ENCODE measurements at places on chromosomes 12 and 14.

GRCh38 chr12:5479761-5480160, 47.9 kb downstream of the NTF3 start:
- DNase-seq: no peak

DNA sequence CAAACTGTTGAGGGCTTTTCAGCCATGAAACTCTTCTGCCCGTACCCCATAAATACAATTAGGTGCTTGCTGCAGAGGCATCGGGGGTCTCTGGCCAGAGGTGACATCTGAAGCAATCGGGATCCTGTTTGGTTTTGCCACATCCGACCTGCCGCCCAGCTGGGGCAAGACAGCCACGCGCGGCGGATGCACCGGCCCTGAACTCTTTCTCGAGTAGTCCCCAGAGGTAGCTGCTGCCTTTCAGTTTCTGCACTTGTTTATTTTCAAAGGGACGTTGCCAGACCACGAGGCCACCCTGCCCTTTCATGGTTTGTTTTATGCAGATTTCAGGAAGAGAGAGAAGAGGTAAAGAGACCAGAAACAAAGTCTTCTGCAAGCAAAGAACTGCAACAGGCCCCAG, 10.6 kb upstream of the MLXIP start:
- DNase-seq: no peak

- DNase-seq: no peak
Measured at GRCh38 chr14:23829736-23830471, 123.7 kb upstream of the DHRS4 start.

DNA sequence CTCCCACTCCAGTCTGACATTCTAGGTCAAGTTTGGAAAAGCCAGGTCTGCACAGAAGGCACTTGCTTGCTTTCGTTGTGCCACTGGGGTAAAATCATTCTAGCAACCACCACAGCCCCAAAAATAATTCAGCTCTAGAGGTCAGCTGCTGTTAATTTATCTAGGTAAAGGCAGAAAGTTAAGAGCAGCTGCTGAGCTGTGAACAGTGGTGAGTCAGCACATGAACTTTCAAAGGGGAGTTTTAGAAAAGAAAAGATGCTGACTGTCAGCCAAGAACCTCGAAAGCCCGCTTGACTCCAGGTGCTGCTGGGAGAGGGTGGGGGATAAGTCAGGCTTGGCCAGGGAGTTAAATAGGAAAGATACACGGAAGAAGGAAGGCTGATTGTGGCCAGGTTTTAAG, 12.7 kb downstream of the CCDC197 start:
- DNase-seq: no peak

DNA sequence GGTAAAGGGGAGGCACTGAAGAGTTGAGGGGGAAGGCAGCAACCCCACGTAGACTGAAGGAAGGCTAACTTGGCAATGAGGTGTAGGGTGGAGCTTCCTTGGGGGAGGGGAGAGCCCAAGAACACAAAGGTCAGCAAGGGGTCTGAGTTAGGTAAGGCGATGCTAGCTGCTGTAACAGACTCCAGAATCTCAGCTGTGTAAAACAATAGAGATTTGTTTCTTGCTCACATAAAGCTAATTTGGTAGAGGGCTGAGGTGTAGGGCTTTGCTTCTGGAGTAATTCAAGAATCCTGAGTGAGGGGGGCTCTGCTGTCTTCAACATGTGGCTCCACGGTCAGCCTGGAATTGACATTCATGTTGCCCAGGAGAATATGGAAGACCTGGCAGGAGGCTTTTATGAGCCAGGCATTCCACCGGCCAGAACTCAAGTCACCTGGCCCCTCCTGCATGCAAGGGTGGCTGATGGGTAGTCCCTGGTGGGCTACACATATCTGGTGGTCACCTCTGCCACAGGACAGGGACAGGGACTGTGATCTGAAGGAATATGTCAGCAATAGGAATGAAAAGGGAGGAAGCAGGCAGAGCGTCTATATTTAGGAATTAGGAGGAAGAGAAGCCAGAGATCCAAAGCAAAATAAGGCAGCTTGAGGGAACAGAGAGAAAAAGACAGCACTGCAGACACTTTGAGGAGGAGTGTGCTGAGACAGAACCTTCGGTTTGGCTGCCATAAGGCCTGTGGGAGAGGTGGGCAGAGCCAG, 153.7 kb downstream of the ZFP36L1 start:
- no peak for DNase-seq

- no peak for DNase-seq
Measured at GRCh38 chr12:44431647-44432343, 444.3 kb downstream of the NELL2 start.

DNA sequence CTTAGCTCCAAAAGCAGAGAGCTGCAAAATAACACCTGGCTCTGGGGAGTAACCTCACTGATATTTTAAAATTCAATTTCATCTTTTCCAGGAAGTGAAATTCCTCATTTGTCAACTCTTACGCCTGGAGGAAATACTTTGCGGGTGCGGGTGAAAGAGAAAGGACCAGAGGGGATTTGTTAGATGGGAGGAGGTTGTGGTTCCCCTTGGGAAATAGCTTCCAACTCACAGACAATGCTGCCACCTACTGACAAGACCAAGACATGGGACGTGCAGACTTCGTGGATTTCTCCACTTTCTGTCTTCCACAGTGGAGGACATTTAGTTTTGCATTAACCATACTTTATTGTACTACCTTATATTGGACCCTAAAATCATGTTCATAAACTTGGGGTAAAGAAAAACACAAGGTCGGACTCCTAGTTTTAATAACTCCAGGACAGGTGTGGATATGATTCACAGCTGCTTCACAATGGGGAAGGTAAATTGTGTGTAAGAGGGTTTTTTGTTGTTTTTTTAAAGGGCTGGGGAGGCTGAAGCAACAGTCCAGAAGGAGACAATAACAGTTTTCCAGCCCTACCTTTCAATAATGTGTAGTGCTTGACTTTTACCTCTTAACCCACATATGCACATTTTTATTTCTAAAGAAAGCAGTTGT, 10.8 kb downstream of the FBXL14 start:
- DNase-seq: peak; percentile 68

GRCh38 chr12:70365648-70366518, at the start of gene KCNMB4:
Gene KCNMB4 (plus strand): TSS chr12:70366290. CDS start chr12:70366735, 445 bp downstream.
- DNase-seq: peak; percentile 45

DNA sequence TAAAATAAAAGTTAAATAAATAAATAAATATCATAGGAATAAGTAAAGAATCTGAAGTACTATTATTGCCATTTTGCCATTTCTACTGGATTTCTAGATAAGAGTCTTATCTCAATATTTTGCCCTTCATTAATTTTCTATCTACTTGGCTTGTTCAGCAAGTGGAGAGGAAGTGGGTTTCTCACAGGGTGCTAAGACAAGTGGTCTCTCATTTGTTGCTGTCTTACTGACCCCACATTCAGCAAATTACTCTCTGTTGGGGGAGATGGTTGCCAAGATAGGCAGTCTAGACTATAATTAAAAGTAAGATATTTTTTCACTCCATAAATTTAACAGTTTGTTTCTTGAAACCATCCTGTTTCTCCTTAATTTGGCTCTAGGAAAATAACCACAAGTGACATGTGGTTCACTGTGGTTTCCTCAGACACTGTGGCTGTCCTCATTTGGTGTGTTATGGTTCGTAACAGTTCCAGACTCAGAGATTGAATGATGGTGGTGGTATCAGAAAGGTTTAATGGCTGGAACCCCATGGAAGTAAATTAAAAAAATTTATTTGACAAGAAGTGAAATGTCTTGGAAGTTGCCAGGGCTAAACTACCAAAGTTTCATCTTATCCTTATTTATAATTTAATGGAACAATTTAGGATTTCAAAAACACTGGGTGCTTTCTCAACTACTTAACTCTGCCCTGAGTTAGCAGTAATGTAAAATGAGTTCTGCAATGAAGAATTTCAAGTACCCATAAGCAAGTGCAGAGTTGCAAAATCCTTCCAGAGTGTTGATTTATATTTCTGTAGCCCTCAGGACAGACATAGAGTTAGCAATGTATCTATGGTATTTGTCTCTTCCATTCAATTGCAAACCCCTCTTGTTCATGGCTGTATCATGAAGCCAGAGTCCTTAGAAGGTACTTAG, 214.8 kb downstream of the MSRB3 start:
- DNase-seq: no peak

DNA sequence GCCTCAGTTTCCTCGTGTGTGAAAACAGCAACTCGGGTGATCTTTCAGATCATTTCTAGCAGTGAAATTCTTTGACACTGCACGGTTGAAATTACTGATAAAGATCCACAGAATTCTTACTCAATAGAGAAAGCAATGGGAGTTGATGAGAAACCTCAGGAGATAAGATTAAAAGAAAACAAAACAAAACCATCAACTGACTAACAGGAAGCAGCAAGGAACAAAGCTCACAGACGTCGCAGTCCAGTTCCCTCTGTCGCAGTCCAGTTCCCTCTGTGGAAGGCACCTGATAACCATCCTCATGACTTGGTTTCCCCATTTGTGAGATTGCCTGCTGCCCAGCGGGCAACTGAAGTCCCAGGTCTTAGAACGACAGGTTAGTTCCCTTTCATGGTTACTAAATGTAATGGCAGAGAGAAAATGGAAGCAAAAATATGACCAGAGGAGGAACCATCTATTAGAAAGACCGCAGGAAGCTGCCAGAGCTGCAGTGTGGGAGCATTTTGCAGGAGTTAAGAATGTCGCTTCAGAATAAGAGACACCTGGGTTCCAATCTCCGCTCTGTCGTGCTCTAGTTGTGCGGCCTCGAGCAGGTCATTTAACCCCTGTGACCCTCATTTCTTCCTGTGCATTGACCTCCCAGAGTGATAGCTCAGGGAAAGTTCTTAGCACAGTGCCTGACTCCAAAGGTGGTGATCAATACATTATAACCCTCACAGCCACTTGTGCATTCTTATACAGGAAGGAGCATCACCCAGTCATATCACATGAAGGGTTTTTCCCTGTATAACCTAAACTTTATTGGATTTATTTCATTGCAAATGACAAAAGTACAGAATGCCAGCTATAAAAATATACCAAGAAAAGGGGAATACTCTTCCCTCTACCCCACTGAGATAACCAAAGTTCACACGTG, 5.1 kb upstream of the MED13L start:
- no peak for DNase-seq

- DNase-seq: no peak
Measured at GRCh38 chr12:116267948-116268347, 9.5 kb downstream of the MED13L start.

DNA sequence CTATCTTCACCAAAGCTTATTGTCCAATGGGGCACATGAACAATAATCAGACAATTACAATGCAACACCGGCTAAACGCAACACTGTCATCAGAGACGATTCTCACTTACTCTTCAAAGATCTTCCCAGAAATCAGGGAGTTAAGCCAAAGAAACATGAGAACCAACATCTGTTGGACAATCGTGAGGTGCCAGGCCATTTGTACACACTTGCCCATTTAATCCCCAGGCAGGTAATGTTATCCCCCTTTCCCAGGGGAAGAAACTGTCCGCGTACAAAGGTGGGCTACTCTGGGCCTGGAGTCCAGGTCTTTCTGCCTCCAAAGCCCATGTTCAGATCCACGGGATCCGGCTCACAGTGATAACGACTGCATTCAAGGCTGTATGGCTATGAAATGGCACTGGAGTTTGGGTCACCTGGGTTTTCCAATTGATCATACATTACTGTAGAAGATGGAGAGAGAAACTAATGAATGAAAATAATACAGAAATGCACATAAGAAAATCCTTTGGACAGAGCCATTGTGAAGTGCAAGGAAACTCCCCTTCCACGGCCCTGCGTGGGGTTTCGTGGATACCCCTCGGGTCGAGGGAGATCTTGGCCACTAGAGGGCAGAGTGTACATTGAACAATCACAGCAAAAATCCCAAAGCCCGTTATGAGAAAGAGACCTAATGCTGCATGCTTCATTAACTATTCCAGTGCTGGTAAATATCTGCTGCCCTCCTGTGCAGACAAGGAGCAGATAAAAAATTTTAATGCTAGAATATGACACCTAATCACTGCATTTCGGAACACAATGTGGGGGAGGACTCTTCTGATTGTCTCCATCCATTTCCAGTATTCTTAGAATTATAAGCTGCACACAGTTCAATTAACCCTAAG, 111.4 kb downstream of the EGLN3 start:
- DNase-seq: peak; percentile 30

- no peak for DNase-seq
Measured at GRCh38 chr12:49899286-49899843, 4.3 kb downstream of the FAIM2 start.

DNA sequence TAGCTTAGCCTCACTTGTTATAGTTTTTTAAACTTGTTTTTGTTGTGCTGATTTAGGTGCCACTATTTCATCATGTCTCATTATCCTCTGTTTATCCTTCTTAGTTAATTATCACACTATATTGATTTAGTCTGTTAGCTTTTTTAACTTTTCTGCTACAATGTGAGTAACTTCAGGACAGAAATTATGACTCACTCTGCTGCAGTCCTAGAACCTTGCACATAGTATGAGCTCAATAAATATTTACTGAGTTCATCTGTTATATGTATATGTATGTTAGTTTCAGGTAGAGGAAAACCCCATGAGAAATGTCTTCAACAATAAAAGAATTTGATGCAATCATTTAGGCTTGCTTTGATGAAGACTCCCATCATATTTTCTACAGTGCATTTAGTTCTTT, 224.3 kb upstream of the NAV3 start:
- DNase-seq: no peak

GRCh38 chr14:99038431-99038820, 233.6 kb downstream of the BCL11B start:
- no peak for DNase-seq

- DNase-seq: no peak
Measured at GRCh38 chr12:64253356-64253755, 31.3 kb upstream of the KICS2 start.

DNA sequence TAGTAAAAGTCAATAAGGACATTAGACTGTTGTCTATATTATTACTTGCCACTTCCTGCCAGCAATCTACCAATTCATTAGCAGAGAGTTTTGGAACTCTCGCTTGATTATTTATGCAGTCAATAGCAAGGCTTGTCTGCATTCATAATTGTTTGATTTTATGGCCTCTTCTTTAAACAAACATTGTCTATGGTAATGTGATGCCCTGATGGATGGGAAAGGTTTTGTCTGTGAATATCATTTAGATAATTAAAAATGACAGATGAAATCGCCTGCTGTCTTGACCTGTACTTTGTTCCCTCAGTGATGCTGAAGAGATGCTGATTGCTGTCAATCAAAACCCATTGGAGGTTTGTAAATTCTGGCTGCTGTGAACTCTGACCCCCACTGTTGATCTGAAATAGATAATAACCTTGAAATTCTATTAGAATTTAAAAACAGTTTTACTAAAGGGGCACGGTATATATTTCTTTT, 455.3 kb downstream of the NPAS3 start:
- no peak for DNase-seq

DNA sequence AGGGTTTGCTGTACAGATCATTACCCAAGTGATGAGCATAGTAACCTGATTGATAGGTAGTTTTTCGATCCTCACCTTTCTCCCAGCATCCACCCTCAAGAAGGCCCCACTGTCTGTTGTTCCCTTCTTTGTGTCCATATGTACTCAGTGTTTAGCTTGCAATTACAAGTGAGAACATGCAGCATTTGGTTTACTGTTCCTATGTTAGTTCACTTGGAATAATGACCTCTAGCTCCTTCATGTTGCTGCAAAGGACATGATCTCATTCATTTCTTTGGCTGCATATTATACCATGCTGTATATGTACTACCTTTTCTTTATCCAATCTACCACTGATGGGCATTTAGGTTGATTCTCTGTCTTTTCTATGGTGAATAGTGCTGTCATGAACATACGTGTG, 181.6 kb upstream of the FOXG1 start:
- DNase-seq: no peak
